ENCODE measurements at places on chromosomes 6 and 20.
A peak's percentile ranks its signal among the peaks of the same experiment; 100 is the strongest.

DNA sequence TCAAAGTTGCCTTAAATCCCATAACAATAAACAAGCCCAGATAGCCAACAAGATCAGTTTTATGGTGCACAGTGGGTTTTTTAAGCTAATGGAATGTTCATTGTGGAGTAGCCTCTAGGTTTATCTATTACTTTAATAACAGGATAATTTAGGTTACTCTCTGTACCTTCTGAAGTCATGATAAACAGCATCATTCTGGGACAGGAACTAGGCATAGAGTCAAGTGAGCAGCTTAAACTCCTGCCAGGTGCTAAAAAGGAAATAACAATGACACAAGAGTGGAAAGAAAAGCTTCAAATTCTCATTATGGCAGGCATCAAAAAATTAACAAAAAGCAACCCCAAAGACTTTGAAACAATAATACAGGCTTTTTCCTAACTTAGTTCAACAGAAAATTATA, 228.8 kb downstream of the HACE1 start:
- no peak for DNase-seq

GRCh38 chr20:60760256-60761000, 491.6 kb upstream of the CDH4 start:
- DNase-seq, result no peak

- DNase-seq, result no peak
Measured at GRCh38 chr6:139954463-139955071, 580.1 kb upstream of the CITED2 start.

GRCh38 chr6:169738204-169738975, 13.0 kb downstream of the DYNLT2 start:
- DNase-seq, result no peak

GRCh38 chr6:15966000-15966520, 162.8 kb upstream of the MYLIP start:
- no peak for DNase-seq

DNA sequence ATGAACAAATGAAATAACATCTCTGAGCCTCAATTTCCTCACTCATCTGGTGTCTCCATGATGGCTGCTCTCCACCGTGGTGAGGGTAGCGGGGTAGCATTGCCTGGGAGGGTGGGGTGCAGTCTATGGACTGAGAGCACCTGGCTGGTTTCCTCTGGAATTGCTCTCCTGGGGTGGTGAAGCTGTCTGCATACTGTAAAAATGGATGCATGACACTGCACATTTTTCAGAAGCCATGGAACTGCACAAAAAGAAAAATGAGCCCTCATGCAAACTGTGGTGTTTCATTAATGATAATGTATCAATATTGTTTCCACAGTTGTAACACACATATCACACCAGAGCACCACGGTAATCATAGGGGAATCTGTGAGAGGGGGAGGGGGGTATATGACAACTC, 12.1 kb upstream of the ITPR3 start:
- no peak for DNase-seq

GRCh38 chr20:21622097-21622857, 83.2 kb upstream of the PAX1 start:
- DNase-seq, result no peak

DNA sequence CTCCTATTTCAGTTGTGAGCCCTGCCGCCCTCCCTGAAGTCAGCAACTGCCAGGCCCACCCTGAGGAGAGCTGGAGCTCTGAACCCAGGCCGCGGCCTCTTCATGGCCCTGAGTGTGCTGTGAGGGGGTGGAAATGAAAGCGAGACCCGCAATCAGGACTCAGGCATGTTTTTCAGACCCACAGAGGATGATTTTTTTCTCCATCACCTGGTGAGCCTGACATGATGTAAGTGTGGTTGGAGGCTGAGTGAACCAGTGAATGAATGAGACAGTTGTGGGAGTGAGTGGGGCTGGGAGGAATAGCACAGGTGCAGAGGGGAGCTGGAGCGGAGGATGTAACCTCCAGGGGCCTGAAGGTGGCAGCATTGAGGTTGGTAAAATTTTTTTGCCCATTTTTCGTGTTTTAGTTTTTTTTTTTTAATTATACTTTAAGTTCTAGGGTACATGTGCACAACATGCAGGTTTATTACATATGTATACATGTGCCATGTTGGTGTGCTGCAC, 18.3 kb downstream of the RAET1L start:
- no peak for DNase-seq

- peak; percentile 86 for DNase-seq
Measured at GRCh38 chr6:118893807-118894424, at the start of gene ASF1A. ASF1A (plus strand) TSS chr6:118894152; CDS start chr6:118894414, 262 bp downstream.

- no peak for DNase-seq
Measured at GRCh38 chr6:38445336-38445735, 194.4 kb downstream of the BTBD9 start.

GRCh38 chr6:55578537-55579363, at the start of gene HMGCLL1:
HMGCLL1 (minus strand) TSS chr6:55579192; CDS start chr6:55579055, 137 bp downstream.
- no peak for DNase-seq

DNA sequence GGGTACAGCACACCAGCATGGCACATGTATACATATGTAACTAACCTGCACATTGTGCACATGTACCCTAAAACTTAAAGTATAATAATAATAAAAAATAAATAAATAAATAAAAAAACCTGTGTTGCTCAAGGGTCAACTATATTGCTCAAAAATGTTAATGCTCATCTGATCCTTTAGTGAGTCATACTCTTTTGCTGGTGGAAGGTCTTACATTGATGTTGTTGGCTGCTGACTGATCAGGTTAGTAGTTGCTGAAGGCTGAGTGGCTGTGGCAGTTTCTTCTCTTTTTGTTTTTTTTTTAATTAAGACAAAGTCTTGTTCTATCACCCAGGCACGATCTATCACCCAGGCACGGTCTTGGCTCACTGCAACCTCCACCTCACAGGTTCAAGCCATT, 29.6 kb upstream of the SMIM26 start:
- DNase-seq, result no peak

DNA sequence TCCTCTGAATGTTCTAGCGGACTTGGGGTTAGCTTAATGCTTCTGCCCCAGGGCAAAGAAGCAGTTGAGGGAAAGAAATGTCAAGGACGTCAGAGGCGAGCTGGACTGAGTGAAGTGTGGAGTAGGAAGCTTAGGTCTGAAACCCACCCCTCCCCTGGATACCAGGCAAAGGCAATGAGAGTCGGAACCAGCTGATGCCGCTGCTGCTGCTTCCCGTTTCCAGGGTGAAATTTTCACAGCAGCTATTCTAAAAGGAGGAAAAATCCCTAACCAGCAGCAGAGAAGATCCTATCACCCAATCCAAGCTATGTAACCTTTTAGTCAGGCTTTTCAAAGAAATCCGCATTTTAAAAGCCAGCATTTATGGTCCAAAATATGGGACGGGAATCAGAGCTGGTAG, 564.3 kb downstream of the LMBRD1 start:
- no peak for DNase-seq

- DNase-seq, result no peak
Measured at GRCh38 chr20:19784511-19785172, 26.6 kb downstream of the RIN2 start.

GRCh38 chr6:2523061-2523460, 227.7 kb downstream of the MYLK4 start:
- DNase-seq, result no peak

GRCh38 chr20:8726460-8726859, 342.4 kb upstream of the PLCB4 start:
- DNase-seq, result no peak

- DNase-seq, result no peak
Measured at GRCh38 chr6:139287868-139288267, 3.9 kb downstream of the TXLNB start.

DNA sequence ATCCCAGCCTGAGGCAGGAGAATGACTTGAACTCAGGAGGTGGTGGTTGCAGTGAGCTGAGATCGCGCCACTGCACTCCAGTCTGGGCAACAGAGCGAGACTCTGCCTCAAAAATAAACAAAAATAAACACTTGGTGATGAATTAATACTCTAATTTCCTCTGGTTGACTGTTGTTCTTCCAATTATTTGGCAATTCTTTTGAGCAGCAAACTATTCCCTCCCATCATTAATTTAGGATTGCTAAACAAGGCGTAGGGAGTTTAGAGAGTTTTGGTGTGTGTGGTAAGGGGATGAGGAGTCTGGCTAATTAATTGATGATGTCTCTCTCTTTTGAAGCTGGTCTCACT, 2.7 kb upstream of the ID1 start:
- no peak for DNase-seq

GRCh38 chr6:111799576-111800258, 73.5 kb downstream of the FYN start:
- DNase-seq, result no peak

DNA sequence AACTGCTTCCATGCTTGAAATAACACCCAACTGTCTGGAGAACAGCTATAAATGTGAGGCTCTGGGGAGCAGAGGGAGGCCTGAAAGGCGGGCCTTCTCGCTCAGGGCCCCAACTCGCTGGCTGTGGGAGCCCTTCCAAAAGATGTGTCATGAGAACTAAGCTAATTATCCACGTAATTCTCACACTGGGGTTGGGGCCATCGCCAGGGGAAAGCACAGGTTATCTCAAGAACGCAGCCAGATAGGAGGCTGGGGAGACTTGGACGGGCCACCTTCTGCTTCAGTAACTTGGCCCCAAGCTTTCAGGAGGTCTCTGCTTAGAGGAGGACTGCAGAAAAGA, 1.6 kb downstream of the PXDC1 start:
- no peak for DNase-seq

- no peak for DNase-seq
Measured at GRCh38 chr6:84967965-84968364, 203.6 kb upstream of the TBX18 start.

GRCh38 chr6:53986165-53986720, 125.0 kb upstream of the MLIP start:
- DNase-seq, result no peak

DNA sequence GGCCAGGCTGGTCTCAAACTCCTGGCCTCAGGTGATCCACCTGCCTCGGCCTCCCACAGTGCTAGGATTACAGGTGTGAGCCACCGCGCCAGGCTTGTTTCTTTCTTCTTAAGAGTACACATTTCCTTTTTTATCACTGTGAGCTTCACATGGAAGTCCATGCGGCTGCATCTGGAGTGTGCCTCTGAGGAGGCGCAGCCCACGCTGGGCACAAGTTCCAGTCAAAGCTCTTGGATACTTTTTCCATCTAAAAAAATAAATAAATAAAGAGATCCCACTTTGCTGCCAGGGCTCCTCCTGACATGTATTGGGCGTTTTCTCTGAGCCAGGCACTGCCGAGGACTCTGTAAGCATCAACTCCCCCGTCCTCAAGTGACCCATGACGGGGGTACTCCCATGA, 123.0 kb downstream of the PREX1 start:
- no peak for DNase-seq

GRCh38 chr20:17210983-17211382, 15.9 kb upstream of the PCSK2 start:
- DNase-seq, result no peak

DNA sequence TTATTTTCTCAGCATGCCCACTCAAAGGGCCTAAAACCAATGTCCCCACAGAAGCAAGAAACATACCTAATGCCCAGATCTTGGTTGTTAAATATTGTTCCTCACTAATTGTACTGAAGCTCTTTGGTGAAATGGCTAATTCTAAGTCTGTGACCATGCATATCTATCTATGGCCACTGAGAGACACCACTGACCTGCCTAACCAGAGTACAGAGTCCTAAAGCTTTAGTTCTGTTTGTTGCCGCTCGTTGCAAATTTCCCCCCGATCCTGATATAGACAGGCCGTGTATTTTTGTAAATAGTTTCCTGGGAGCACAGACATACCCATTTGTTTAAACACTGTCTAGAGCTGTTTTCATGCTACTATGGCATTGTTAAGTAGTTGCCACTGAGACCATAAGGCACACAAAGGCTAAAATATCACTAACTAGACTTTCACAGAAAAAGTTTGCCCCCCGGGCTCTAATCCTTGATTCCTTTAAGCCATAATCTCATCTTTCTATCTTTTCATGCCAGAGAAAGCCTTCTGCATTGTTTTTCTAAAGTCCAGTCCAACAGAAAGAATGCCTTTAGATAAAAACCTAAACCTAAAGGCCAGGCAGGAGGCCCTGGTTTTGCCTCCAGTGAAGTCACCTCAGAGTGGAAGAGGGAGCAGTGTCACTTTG, 48.7 kb downstream of the DNAAF9 start:
- DNase-seq, result no peak

DNA sequence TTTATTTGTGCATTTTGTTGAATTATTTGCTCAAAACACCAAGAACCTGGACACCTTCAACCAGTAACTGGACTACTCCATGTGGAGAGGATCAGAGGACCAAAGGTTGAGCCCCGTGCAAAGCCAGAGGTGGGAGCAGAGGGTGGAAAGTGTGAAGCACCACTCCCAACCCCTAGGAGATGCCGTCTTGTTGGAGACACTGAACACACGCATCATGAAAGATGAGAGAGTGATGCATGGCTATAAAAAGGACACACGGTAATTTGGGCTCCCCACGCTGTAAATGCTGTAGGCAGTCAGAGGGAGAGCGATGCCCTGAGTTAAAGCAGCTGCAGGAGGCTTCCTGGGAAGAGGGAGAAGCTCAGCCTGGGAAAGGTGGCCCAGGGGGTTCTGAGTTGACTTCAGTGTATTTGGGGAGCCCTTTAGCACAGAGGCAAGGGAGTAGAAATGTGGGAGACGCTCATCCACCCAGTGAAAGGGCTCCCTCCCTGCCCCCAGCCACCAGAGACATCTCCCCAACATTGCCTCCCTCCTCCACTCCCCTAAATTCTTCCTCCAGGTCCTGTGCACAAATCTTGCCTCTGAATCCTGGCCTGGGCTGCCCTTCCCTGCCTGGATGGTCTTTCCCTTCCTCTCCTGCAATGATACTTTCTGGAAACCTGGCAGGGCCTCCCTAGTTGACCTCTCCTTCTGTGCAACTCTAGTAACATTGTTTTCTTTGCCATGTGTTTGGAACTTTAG, 55.8 kb upstream of the IYD start:
- DNase-seq, result no peak

DNA sequence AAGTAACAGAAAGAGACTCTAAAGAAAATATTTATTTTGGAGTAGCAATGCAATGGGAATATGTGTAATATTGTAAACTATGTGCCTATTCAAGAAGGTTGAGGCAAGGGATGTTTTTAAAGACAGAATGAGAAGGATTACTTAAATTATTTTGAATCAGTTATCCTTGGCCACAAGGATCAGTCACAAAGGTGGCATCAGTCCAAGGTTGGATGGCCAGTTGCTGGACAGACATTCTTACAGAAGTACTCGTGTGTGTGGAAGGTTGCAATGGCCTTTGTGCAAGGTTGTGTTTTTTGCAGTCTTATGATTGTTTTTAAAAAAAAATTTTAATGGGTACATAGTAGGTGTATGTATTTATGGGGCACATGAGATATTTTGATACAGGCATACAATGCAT, 2.0 kb downstream of the QRSL1 start:
- DNase-seq, result no peak

- no peak for DNase-seq
Measured at GRCh38 chr20:9487231-9487630, 27.2 kb upstream of the LAMP5 start.

- DNase-seq, result no peak
Measured at GRCh38 chr20:58184063-58184462, 44.4 kb downstream of the ANKRD60 start.

GRCh38 chr6:39752835-39753724, 27.9 kb upstream of the KIF6 start:
- no peak for DNase-seq

GRCh38 chr6:144104898-144105487, 9.6 kb upstream of the SF3B5 start:
- DNase-seq, result no peak

- DNase-seq, result no peak
Measured at GRCh38 chr20:46396052-46396740, 10.2 kb downstream of the ELMO2 start.

GRCh38 chr6:27651371-27651732, 178.4 kb upstream of the ZNF184 start:
- no peak for DNase-seq

Data from stimulated activated CD8-positive, alpha-beta memory T cell treated with anti-CD3 and anti-CD28 coated beads, Interleukin-15, amount 100 ng/mL, for 1 hour (primary cell).